Skeletal muscle cell (primary cell): ENCODE measurements at places on chromosomes 6 and 20.
A peak's percentile ranks its signal among the peaks of the same experiment; 100 is the strongest.

DNA sequence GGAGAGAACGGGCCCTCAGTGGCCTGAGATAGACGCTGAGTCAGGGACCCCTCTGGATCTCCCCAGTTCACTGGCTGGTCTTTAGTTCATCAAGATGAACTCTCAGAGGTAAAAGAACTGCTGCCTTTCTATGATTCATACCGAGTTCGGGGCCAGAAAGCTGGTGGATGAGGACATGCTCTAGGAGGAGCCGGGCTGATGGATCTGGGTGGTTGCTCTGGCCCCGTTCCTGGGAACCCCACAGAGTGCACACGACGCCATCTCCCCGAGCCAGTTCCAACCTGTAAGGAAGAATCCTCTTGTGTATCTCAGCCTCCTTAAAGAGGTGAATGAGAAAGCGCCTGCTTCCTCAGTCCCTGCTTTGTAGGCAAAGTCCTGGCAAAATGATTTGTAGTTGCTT is 142.6 kb upstream of the PDE10A start:
- no peak for DNase-seq

DNA sequence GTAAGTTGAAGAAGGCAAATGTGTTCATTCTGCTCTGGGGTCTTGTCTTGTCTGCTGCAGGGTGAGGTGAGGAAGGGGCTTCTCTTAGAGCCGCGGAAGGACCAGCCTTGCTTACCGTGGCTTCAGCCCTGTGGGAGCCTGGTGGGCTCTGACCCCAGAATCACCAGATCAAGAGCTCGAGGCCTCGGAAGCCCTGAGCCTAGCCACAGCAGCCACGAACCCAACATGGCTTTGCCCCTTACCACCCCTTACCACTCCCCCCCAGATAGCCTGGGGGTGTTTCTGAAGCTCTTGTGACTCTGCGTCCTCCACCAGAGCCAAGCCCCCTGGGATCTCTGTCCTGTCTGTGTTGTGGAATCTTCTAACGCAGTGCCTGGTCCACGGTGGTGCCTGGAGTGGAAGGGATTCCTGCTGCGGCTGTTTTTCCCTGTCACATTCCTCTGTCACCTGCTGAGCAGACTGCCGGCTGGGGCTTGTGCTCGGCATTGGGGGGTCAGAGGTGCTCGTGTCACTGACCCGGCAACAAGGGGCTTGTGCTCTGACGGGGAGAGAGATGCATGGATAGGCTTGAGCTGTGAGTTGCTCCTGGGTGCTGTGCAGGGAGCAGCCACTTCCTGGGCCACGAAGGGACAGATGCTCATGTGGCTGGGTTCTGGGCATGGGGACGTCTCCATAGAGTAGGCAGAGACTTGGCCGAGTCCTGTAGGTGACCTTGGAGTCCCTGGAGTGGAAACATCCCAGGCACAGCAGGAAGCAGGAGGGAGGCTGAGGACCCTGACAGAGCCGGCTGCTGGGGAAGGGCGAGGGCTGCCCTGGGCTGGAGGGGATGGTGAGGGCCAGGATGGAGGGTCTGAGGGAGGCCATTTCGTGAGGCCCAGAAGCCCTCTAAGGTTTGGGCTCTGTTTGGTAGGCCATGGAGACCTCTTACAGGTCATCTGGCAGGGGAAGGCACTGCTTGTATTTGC is 316.0 kb downstream of the QKI start:
- no peak for DNase-seq

DNA sequence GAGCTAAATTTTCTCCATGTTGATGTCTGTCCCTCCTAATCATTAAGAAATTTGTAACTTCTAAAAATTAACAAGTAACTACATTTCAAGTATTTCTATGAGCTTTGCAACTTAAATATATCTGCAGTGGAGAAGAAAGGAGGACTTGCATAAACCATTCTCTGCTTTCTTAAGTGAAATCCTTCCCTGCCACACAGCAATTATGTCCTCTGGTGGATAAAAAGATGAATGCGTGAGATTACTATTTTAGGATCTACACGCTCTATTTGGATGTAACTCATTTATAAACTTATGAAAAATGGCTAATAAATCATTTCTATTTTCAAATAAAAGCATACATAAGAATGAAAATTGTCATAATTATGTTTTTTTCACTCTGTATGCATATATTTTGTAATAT is 338.0 kb upstream of the PTCHD4 start:
- peak; percentile 6 for DNase-seq

DNA sequence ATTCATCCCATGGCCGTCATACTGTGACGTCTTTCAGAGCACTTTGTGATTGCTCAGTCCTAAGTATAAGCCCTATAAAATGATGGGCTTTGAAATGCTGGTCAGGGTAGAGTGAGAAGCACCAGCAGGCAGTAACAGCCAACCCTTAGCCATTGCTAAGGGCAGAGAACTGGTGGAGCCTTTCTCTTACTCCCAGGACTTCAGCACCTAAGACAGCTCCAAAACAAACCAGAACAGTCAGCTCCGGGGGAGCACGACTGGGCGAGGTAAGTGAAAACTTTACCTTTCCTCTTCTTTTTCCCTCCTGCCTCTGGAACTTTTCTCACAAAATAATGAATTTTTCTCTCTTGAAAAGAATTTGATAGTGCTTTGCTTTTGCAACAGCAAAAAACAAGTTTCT is at the start of gene VIP:
Gene VIP, plus strand, starts transcription at position 104 of the 400 bp plus-strand sequence. CDS start 1,381 bp downstream, outside the sequence.
- DNase-seq = no peak

DNA sequence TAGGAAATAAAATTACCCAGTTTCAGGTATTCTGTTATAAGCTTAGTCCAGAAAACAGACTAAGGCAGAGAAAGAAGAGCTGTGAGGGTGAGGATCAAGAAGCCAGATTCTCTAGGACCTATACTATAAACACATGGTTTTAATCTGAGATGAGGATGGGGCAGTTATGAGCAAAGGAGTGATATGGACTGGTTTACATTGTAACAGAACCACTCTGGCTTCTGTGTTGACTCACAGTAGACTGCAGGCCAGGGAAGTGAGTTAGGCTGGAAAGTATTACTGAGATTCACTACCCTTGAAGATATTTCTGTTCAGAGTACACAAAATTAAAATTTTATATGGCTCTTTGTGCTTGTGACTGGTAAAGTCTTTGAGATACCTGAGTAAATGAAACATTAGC is 3.2 kb upstream of the RWDD1 start:
- no peak for DNase-seq

GRCh38 chr6:169833258-169833794 is 81.9 kb downstream of the ERMARD start:
- DNase-seq = no peak

- DNase-seq = peak; percentile 39
Observed at GRCh38 chr6:13006578-13007300, 290.2 kb downstream of the PHACTR1 start.

- DNase-seq = no peak
Observed at GRCh38 chr6:1449896-1450295, 60.5 kb downstream of the FOXF2 start.

- no peak for DNase-seq
Observed at GRCh38 chr6:106631346-106631745, 2.0 kb downstream of the QRSL1 start.

DNA sequence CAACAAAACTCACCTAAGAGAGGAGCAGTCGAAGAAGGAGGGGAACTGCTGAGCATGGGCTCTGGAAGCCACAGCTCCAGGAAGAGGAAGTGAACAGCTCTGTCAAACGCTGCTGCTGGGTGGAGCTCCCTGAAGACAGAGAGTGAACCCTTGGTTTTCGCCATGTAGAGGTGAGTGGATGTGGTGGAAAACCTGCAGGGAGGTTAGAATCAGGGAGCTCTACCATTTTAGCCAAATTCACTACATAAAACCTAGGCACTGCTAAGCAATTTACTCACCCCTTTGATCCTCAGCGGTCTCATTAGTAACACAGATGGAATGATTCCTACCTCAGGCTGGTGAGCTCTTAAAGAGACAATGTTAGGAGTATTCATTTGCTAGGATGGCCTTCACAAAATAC is 19.4 kb upstream of the TFAP2A start:
- no peak for DNase-seq

GRCh38 chr6:53643481-53643965 is 22.0 kb downstream of the KLHL31 start:
- DNase-seq = no peak

DNA sequence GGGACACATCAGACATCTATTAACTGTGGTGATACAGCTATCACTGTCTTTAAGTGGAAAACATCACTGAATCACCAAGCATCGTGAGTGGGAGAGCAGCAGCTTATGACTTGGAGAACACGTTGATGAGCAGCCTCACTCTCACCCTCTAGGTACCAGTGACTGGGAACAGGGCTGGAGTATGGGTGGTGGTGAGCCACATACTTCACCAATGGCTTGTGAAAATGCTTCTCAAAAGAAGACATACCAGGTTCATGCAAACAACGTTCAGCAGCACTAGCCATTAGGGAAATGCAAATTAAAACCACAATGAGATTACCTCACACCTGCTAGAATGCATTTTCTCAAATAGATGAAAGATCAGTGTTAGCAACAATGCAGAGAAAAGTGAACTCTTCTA is 25.3 kb downstream of the SNX5 start:
- DNase-seq = no peak

GRCh38 chr6:128350416-128351254 is 169.8 kb downstream of the PTPRK start:
- no peak for DNase-seq

- no peak for DNase-seq
Observed at GRCh38 chr20:19137641-19138040, 74.8 kb upstream of the SLC24A3 start.
